ENCODE measurements at places on chromosomes 3 and 15.

- no peak for DNase-seq
These were observed 90.8 kb downstream of the ANP32A start for GRCh38 chr15:68729789-68730411.

- no peak for DNase-seq
These were observed 393.3 kb downstream of the TBC1D5 start for GRCh38 chr3:17349093-17349492.

DNA sequence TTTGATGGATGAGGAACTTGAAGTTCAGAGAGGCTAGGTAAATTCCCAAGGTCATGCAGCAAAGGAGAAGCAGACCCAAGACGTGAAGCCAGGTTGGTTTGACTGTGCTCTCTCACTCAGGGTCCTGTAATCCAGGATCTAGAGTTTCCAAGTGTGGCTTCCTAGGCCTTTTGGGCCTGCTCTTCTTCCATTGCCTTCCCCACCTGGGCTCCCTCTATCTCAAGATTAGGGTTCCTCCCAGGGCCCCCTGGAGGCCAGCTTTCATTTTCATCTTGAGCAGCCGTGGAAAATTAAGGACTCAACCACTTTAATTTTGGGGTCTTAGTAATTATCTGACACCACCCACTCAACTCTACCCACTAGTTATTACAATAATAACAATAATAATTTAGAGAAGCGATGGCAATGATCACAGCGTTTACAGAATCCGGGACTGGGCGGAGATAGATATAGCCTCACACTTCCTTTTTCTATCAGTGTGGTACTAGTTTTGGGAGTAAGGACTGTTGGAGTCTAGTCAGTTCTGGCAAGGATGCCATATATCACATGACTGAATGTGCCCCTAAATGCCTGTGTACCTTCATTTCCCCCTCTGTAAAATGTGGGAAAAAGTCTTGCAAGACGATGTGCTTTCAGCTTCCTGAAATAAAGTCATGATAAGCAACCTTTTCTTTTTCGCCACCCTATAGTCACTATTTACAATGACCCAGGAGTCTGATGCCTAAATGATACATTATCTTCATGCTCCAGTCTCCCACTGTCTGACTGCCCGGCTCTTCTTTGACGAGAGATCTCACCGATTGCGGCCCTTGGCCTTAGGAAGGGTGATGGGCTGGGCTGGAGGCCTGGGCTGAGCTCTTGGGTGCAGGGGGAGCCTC lies 30.2 kb upstream of the MAGEF1 start:
- DNase-seq, result no peak

DNA sequence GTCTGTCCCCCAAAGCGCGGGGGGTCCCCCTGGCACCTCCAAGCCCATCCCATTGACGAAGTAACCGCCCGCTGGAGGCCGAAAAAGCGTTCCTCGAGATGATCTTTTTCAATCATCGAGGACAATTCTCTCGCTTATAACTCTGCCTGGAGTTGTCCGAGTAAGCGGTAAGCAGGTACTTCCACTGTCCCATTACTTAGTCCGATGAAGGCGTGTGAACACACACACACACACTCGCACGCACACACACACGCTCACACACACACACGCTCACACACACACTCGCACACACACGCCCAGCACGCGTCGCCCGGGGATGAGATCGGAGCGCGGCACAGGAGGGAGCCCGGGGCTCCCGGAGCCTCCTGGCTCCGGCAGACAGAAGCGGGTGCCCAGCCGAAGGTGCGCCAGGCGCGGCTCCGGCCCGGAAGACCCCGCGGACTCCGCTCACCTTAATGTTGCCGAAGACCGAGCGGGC lies 430 bp downstream of the SLCO2A1 start:
- DNase-seq, result no peak

DNA sequence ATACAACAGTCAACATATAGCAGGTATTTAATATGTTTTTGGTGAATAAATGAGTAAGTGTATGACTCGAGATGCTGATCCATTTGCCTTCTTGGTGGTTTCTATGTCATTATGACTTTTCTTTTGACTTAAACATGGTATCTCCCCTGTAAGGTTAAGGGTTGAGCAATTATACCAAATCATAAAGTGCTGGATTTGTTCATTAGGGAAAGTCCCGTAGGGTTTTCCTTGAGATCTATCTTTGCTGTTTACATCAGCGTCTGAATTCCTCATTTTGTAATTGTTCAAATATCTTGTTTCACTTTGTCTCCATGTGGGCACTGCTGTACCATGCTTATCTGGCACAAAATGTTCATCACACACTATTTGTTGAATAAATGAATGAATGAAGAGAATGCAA lies 562.6 kb downstream of the EDEM1 start:
- no peak for DNase-seq

GRCh38 chr3:16824081-16824696 lies 60.6 kb upstream of the PLCL2 start:
- DNase-seq, result peak; percentile 26

DNA sequence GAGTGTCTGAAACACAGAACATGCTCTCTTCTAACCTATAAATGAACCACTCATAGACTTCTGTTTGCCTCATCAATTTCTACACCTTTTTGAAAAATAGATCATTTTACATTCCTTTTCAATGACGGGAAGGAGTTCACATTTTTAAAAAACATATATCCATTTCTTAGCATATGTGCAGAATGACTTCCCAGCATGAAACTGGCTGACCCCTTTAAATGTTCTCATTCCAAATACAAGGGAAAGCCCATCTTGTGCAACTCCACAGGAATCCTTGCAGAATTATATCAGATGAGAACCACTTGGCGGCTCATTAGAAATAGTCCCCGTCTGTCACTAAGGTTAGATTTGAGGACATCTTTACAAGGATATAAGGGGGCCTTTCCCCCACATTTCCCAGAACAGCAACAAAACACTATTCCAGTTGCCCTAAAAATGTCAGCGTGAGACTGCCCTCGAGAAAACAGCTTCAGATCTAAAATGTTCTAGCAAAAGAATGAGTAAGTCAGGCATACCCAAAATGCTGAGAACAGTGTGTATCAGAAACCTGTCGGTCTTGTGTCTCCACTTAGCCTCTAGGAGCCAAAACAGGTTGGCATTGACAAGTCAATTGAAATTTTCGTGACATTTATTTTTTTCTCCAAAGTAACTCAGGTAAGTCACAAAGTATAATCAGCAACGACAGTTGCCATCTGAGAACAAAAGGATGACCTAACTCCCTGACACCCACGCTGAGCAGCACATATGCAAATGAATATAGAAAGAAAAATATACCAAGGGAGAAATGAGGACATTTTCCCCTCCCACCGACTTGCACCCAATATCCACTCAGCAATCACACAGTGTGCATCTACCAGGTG lies 63.1 kb downstream of the FOXP1 start:
- DNase-seq, result no peak

GRCh38 chr3:98892263-98892662 lies 9.2 kb downstream of the DCBLD2 start:
- no peak for DNase-seq

- DNase-seq, result no peak
These were observed 45.5 kb downstream of the PAQR5 start for GRCh38 chr15:69344238-69344637.

GRCh38 chr3:123816673-123817207 lies 67.4 kb downstream of the MYLK start:
- peak; percentile 66 for DNase-seq

DNA sequence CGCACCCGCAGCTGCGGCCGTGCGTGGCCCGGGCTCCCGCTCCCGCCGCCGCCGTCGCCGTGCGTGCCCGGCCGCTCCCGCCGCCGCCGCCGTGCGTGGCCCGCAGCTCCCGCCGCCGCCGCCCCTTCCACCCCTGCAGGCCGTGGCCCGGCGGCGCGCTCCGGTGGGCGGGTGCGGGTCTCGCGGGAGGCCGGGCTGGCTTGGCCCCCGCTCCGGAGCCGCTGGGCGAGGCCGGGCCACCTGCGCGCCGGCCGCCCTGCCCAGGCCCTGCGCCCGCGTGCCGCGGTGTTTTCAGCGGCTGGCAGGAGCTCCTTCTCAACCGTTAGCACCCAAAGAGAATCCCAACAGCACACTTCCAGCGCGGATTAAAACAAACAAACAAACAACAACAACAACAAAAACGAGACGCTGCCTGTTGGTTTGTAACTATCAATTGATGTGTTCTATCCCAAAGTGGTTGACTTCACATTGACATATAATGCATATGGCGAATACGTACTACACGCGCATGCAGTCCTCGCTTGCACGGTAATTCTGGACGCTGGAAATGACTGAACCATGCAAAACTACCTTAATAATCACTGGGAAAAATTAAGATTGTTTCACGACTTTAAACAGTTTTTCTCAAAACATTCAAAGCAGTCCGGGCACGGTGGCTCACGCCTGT lies 113.7 kb upstream of the GOLGA8J start:
- no peak for DNase-seq

GRCh38 chr3:181919375-181919774 lies 207.7 kb downstream of the SOX2 start:
- no peak for DNase-seq

DNA sequence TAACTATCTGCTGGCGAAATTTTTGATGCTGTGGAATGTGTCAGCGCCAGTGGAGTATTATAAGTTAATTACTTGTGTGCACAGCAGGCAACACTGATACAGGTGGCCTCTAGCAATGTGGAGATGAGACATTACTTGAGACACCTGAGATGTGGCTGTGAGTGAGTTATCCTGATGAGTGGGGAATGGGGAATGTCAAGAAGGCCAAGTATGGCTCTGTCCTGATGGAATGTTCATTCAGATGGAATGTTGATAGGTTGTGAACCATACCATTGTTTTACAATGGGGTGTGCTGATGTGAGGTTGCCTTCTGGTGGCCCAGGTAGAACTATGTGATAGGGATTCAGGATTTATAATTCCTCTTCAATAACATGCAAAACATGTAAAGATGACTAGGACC lies 404.8 kb downstream of the PTPRG start:
- DNase-seq, result no peak

- DNase-seq, result no peak
These were observed 40.8 kb downstream of the CLSTN2 start for GRCh38 chr3:139975594-139976365.

- no peak for DNase-seq
These were observed 214.6 kb downstream of the MEIS2 start for GRCh38 chr15:36885771-36886170.

DNA sequence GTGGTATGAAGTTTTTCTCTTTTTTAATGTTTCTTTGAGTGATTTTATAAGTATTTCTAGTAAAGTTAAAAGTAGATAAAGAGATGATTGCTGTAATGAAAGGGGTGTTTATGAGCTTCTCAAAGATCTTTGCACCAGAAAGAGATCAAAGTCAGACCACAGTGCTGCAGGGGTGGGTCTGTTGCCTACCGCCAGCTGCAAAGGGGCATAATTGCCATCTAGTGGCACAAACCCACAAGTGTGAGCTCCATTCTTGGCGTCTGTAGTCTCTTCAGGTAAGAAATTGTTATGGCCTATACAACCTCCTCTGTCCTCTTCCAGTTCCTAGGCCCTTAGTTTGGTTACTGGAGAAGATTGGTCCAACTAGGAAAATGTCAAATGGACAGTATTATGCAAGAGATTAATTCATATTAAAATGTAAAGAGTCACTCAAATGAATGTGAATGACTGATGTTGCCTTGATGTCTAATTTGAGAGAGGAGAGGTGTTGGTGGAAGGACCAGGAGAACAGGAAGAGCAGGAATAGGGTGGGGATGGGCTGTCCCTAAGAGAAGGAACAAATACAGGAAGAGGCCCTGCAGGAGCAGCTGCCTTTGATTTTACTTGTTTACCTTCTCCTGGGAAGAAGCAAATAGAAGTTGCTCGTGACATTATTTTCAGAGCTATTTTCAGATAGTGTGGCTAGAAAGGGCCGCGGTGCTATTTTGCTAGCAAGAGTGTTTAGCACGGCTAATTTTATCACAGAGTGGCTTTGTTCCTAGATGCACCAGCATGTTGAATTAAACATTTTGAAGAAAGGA lies 53.0 kb upstream of the GSK3B start:
- DNase-seq, result no peak

- no peak for DNase-seq
These were observed 43.9 kb downstream of the DHX30 start for GRCh38 chr3:47846880-47847248.

GRCh38 chr15:34588046-34588674 lies 4.7 kb upstream of the GOLGA8B start:
- DNase-seq, result no peak

- no peak for DNase-seq
These were observed 122.6 kb downstream of the EPHB1 start for GRCh38 chr3:134917631-134918030.

DNA sequence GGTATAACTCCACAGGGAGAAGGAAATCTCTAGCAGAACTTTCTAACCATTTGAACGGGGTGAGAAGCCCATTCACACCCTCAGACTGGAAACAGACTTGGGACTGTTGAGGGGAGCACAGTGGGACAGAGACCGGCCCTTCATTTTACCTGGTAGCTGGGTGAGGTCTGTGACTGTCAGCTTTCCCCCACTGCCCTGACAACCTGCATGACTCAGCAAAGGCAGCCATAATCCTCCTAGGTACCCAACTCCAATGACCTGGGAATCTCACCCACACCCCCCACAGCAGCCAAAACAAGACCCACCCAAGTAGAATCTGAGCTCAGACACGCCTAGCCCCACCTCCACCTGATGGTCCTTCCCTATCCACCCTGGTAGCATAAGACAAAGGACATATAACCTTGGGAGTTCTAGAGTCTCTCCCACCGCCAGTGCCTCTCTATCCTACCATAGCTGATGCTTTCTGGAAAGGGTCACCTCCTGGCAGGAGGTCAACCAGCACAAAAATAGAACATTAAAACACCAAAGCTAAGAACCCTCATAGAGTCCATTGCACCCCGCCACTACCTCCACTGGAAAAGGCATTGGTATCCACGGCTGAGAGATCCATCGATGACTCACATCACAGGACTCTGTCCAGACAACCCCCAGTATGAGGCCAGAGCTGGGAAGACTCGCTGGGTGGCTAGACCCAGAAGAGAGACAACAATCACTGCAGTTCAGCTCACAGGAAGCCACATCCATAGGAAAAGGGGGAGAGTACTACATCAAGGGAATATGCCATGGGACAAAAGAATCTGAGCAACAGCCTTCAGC lies 28.0 kb downstream of the SENP7 start:
- DNase-seq, result no peak

DNA sequence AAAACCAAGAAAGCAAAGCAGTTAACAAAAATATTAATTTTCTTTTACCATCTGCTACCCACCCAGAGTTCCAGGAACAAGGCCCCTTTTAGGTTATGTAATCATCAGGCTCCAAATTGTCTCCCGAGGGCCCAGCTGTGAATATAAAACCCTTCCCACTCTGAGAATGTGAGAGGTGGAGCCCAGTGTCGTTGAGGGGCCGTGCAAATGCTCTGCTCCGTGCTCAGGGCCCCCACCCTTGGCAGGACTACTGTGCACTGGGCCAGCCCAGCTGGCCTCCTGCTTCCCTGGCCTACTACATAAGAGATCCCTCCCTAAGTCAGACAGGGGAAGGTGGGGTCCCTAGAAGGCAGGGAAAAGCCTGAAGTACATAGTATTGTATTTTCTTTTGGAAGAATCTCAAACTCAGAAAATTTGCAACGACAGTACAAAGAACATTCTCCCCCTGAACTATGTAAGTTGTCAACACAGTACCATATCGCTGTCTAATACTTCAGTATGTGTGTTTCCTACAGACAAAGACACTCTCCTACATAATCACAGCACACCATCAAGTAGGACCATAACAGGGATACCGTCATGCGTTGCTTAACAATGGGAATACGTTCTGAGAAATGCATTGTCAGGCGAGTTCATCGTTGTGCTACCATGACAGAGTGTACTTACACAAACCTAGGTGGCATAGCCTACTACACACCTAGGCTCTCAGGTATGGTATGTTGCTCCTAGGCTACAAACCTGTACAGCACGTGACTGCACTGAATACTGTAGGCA lies 4.4 kb upstream of the CLEC3B start:
- DNase-seq, result no peak

Measured in esophagus muscularis mucosa (tissue), 4 donors.